ENCODE measurements at places on chromosomes 7 and 10.

DNA sequence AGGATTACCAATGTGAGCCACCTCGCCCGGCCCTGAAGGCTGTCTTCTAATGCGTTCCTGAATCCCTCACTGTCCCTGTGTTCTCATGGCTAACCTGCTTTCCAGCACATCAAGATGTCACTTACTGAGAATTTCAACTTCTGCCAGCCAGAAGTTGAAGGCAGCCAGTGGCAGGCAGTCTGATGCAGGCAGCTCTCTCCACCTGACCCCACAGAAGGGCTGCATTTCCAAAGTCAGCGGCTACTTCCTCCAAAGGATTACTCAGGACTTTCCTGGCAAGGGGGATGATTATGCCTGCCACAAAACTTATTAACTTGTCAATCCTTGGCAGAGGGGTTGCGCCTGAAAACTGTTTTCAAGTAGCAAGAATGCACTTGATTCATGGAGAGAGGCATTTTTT, 1219.4 kb downstream of the TYW1 start:
- DNase-seq = no peak

- peak; percentile 50 for DNase-seq
Measured at GRCh38 chr10:31760674-31761081, 168.0 kb downstream of the ARHGAP12 start.

- DNase-seq = peak; percentile 92
Measured at GRCh38 chr10:95260397-95260881, 30.4 kb downstream of the PDLIM1 start.

- no peak for DNase-seq
Measured at GRCh38 chr7:157357129-157358040, 20.6 kb downstream of the DNAJB6 start.
